ENCODE measurements at places on chromosomes 6 and 20. TPM values are rescaled to one million over a fixed set of nuclear protein-coding genes. Genes with fewer than 3 reads are reported as not detected.

Gene DST
- 6.0 TPM for total RNA-seq

Gene ATP6V1G2
- total RNA-seq: 2.3 TPM

Gene LHFPL5
- total RNA-seq: not detected

Gene OTOR
- total RNA-seq: not detected

Gene DLL1
- 0.12 TPM for total RNA-seq

Gene THBS2
- not detected for total RNA-seq

Gene ZNF217
- 39.9 TPM for total RNA-seq

- no peak for DNase-seq
Measured at GRCh38 chr20:29318871-29319461, 1938.5 kb upstream of the DEFB115 start.

GRCh38 chr6:149861603-149862423 is 2.3 kb downstream of the LRP11 start:
- DNase-seq: no peak

DNA sequence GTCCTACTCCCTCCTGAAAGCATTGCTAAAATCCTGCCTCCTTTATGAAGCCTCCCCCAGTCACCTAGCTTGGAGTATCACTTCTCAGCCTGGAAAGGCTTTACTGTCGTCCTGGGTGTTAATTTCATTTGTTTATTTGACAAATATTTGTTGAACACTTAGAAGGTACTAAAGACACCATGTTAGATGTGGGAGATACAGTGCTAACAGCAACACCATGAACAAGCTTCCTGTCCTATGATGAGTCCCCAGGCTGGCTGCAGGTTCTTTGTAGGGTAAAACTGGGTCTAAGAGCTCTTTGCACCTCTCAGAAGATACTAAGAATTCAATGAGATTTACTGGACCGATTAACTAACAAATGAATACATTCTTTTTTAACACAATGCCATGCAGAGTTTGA is 109.2 kb upstream of the TMEM170B start:
- DNase-seq: no peak

- DNase-seq: no peak
Measured at GRCh38 chr6:112176175-112176574, 78.2 kb downstream of the LAMA4 start.

DNA sequence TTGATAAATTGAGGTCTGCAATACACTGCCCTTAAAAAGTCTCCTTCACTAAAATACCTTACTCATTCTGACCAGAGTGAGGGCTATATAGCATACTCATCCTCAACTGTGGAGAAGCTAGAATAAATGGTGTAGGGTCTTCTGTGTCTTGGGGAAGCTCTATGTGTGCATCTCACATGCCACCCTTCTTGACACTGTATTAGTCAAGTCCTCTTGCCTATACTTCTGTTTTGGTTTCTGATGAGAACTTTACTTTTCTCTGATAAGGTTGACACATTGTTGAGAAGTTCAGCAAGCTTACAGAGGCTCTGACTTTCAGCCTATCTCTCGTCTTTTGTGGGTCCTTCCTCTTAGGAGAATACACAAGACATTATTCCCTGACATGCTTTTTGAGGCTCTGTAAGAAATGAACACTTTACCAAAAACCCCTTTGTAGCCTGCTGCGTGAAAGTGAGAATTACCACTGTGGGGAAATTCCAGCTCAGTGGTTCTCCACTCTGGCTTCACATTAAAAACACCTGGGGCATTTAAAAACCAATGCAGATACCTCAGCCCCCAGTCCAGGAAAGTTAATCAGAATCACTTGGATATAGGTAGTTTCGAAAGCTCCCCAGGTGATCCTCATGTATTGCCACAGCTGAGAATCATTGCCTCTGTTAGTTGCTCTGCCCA is 372.1 kb upstream of the HS3ST5 start:
- DNase-seq: no peak

DNA sequence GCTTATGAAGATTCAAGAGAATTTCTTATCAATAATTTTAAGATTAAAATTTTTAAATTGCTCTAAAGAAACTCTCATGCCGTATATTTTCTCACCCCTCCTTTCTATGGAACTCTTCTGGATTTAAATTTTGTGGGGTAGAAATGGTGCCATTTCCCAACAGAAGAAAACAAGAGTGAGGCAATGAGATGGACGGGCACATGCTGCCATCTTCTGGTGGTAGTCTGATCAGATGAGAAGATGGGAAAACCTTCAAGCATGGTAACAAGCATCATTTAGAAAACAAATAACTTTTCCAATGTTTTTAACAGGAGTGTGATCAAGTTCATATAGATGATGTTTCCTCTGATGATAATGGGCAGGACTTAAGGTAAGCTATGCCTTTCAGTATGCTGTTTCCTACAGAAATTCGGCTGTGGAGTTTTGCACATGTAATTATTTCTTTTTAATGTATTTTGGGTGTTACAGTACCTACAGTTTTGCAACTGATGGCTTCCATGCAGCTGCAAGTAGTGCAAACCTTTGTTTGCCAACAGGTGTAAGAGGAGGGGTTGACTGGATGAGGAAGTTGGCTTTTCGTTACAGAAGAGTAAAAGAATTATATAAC is 271.4 kb downstream of the EYA4 start:
- no peak for DNase-seq

GRCh38 chr6:110557199-110557598 is 80.8 kb upstream of the SLC22A16 start:
- no peak for DNase-seq

- DNase-seq: no peak
Measured at GRCh38 chr6:75504465-75505222, 11.0 kb upstream of the FILIP1 start.

DNA sequence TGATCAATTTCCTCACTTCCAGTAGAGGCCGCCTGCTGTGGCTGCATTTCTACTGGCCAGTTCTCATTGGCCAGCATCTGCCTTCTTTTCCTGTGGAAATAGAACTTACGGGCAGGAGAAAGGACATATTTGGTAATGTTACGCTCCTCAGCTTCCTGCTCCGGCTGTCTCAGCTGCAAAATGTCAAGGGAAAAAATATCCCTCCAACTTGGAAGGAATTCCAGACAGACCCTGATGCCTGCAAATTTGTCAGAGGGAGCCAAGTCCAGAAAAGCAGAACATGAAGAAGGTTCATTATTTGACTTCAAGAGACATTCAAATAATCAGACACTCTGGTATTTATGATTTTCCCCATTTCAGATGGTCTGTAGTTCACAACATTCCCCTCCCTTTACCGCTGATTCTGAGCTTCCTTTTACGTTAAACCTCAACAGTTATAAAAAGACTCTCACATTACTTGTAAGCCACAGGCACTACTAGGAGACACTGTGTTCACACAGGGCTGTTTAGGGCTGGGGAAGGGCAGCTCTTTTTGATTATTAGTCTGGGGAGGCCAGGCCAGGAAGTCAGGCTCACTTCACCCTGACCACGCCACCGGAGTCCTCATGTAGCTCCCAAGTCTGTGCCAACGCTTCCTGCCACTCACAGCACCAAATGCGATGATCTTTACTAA is 179.6 kb upstream of the CCN2 start:
- DNase-seq: no peak

- DNase-seq: no peak
Measured at GRCh38 chr6:73803562-73804241, 107.7 kb downstream of the CD109 start.

GRCh38 chr20:12207875-12208274 is 290.2 kb downstream of the BTBD3 start:
- no peak for DNase-seq

DNA sequence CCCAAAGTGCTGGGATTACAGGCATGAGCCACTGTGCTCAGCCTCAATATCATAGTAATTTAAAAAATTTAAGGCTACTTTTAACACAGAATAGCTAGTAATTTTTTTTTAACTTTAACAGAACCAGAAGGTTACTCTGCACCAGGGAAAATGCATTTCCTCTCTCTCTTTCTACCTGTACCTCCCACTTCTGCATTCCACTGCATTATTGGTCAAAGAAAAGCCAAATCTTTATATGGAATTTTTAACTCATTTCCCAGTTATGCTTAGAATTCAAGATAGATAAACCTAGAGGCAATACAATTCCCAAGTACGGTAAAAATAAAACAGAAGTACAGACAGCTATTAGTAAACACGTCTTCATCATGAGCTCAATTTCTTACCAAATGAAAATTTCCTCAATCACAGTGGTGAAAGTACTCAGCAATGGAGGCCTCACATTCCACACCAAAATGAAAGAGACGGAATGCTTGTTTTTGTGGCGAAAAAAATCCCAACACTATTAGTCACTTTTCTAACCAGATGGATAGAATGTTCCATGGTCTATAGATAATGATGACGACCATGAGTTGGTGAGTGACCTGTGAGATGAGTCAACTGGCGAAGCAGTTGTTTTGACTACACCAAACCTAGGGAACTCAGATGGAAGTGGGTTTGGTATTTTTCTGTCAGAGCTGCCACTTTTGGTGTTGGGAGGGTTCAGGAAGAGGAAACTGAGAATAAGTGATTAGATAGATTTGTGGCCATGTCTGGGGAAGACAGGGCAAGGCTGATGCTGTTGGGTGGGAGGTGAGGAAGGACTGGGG is 104.7 kb upstream of the SGK1 start:
- DNase-seq: no peak

DNA sequence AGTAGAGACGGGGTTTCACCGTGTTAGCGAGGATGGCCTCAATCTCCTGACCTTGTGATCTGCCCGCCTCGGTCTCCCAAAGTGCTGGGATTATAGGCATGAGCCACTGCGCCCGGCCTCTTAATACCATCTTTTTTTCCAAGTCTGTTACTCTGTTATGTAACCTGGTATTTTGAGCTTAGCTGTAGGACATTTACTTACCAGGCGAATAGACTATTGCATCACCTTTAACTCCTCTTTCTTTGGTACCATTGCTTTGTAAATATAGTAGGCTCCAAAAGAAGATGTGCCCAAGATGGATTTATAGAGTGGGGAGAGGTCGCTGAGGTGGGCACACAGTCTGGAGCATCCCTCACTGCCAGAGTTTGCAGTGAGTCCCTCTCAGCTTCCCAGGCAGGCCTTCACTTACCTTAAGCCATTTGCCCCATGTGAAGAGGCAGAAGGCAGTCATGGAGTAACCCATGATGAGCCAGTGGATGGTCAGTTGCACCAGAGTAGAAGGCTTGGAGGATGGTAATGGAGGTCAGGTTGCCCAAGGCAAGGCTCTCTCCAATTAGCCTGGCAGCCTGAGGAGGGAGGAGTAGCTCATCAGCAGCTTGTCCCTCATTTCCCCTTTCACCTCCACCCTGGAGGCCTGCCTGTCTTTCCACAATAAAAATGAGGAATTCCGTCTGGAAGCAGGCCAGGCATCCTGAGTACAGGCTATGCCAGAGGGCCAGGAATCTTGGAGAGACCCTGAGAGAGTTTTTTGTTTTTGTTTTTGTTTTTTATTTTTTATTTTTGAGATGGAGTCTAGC is 9.7 kb downstream of the TIAM2 start:
- DNase-seq: no peak

- DNase-seq: no peak
Measured at GRCh38 chr6:5093231-5094015, 8.3 kb downstream of the PPP1R3G start.

GRCh38 chr20:41082306-41082705 is 53.7 kb downstream of the TOP1 start:
- DNase-seq: no peak

DNA sequence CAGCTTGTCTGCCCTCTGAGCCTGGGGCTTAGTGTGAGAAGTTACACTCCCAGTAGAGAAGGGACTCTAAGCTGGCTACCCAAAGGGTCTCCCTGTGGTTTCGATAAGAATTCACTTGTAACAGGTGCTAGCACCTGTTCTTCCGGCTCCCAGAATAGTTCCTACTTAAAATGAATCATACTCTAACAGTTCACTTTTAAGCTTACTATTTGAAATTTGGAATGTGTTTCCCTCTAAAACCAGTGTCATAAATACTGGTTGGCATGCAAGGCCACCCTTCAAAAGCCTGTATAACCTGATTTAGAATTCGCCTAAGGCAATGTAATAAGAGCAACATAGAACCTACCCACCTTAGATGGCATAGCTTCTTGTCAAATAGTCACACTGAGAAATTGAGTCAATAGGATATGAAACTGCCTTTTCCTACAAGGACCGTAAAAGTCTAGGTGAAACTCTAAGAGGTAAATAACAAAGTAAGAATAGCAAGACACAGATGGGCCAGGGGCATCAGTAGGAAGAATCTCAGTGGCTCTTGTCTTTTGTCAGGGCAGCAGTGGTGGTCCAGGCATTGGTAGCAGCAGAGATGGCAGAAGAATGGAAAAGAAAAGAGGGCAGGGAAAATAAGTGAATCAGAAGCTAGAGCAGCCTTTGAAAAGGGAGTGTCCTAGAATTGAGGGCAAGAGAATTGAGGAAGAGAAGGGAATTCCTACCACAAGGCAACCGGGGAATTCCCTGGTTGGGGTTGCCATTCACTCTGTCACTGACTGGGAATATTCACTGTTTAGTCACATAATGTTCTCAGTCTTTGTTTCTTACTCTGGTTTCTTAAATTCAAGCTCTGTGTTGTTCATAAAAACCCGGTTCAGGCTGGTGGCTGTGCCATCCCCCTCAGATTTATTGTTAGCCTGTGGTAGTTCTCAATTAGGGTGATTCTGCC is 91.5 kb downstream of the HIVEP2 start:
- no peak for DNase-seq

DNA sequence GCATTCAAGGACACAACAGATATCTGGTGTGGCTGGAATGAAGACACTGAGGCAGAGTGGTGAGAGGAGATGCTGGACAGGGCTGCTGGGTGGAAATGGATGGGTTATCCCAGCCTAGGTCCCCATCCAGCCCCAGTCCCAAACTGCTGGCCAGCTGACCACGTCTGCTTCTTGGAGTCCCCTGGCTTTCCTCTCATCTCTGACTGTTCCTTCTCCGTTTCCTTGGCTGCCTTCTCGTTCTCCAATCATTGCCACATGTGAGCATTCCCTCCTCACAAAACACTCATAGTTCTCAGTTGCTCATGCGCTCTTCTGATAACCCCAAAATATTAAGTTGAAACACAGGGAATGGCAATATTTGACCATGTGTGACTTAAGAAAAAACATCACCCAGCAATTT is 31.5 kb downstream of the MAFB start:
- no peak for DNase-seq

GRCh38 chr6:111549746-111550145 is 55.9 kb downstream of the TRAF3IP2 start:
- no peak for DNase-seq

DNA sequence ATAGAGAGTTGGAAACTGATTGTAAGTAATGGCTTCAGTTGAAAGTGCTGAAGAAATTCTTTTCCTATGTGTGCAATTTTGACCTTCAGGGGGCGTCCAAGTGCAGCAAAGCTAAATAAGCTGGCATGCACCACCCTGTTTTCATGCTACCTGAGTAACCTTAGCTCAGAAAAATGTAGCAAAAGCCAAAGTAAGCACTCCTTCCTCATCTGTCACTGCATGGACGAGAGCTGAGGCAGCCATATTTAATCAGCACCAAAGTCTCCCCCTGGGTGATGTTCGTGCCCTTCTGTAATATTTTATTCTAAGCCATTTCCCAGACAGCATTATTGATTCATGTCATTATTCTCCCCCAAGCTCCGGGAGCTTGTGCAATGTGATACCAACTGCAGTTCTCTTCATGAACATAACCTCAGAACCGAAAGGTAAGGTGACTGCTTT is 123.1 kb downstream of the RPS12 start:
- no peak for DNase-seq

Data from natural killer cell treated with Interleukin-12 subunit alpha and Interleukin-12 subunit beta and Interleukin-15 and Interleukin-18, amount 100 ng/mL, for 72 hours (primary cell).